CD4-positive, alpha-beta T cell treated with Interleukin-6 for 4 hours (primary cell): ENCODE measurements at places on chromosomes 5 and 9.
A peak's percentile ranks its signal among the peaks of the same experiment; 100 is the strongest.

DNA sequence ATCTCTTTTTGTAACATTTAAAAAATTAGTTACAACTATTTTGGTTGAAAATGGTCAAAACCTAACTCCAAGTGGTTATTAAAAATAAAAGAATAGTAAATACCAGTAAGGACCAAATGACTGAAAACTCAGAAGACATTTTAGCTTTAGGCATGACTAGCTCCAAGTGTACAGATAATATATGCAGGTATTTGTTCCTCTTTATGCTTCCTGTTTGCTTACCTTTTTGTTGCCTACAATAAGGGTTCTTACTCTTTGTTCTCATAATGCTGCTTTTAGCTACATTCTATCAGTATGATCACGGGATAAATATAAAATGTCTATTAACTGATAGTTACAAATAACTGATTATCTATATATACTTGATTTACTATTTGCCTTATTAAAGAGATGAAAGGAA is 259.6 kb downstream of the CDH12 start:
- no peak for DNase-seq

- no peak for DNase-seq
These were observed 100.2 kb downstream of the DAPK1 start for GRCh38 chr9:87597710-87598443.

- no peak for DNase-seq
These were observed 10.0 kb upstream of the CNTFR start for GRCh38 chr9:34599546-34599945.

DNA sequence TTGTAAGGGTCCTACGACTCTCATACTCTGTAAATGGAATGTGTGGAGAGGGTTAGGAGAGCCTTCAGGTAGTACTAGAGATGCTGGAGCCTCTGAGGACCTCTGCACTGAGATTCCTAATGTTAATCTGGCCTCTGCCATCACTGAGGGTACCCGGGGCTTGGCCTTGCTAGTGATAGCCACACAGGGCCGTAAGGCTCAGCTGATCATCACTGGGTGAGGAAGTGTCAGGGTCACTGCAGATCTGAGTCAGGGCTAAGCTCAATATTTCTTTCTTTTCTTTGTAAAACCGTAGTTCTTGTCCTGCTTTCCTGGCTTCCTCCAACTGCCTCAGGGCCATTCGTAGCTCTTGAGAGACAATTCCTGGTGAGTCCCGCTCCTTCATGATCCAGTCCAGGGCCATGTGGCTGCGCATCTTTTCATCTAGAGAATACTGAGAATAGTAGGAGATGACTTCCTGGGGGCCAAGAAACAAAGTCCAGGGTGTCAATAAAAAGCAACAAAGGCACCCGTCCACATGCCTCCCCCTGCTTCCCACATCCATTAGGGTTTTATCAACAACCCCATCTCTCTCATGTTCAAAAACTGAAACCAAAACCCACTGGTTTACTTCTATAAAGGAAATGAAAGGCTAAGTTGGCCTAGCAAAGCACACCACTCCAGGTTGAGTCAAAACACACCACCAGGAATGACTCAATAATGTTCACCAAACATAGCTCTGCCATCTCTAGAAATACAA is 47.7 kb downstream of the LIX1 start:
- DNase-seq, result no peak

GRCh38 chr5:56012281-56012963 is 17.7 kb upstream of the IL6ST start:
- DNase-seq, result peak; percentile 55

GRCh38 chr5:41708604-41708940 is 161.7 kb downstream of the OXCT1 start:
- no peak for DNase-seq

GRCh38 chr5:39178861-39179260 is 40.5 kb downstream of the FYB1 start:
- DNase-seq, result peak; percentile 51

DNA sequence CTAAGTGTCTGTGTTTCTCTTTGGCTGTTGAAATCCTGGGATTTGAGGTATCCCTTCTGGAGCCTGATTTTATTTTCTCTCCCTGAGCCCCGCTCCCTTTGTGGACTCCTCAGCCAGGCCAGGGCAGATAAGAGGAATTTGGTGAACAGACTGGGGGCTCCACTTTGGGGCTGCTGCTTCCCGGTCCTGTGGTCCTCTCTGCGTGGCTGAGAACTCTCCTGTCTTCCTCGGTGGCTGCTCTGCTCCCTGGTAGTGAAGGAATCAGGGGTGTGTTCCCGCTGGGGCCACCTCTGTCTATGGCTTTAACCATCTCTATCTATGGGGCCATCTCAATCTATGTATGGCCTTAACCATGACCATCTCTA is 71.7 kb upstream of the SH3PXD2B start:
- DNase-seq, result no peak

GRCh38 chr5:143284521-143284920 is 119.0 kb downstream of the NR3C1 start:
- DNase-seq, result no peak

- DNase-seq, result no peak
These were observed 35.0 kb upstream of the NSMF start for GRCh38 chr9:137494104-137494544.

- DNase-seq, result no peak
These were observed 34.6 kb upstream of the PHYKPL start for GRCh38 chr5:178267245-178267644.

GRCh38 chr5:122295138-122295537 is 16.9 kb upstream of the SNCAIP start:
- DNase-seq, result no peak

GRCh38 chr5:139210585-139210984 is 12.4 kb upstream of the SIL1 start:
- DNase-seq, result no peak

- DNase-seq, result no peak
These were observed 1.8 kb downstream of the CDKN2B-AS1 start for GRCh38 chr9:21996438-21996837.

- DNase-seq, result no peak
These were observed 19.7 kb upstream of the GAS1 start for GRCh38 chr9:86966852-86967511.

DNA sequence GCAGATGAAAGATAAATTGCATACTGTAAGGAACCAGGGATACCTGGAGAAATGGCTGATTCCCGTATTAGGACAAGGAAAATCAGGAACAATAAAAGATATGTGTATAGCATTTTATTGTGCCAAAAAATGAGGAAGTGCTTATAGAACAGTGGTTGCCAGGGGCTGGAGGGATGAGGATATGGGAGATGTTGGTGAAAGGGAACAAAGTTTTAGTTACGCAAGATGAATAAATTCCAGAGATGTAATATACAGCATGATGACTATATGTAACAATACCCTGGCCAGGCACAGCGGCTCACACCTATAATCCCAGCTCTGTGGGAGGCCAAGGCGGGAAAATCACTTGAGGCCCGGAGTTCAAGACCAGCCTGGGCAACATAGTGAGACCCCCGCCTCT is 101.8 kb downstream of the CDK5RAP2 start:
- DNase-seq, result no peak

DNA sequence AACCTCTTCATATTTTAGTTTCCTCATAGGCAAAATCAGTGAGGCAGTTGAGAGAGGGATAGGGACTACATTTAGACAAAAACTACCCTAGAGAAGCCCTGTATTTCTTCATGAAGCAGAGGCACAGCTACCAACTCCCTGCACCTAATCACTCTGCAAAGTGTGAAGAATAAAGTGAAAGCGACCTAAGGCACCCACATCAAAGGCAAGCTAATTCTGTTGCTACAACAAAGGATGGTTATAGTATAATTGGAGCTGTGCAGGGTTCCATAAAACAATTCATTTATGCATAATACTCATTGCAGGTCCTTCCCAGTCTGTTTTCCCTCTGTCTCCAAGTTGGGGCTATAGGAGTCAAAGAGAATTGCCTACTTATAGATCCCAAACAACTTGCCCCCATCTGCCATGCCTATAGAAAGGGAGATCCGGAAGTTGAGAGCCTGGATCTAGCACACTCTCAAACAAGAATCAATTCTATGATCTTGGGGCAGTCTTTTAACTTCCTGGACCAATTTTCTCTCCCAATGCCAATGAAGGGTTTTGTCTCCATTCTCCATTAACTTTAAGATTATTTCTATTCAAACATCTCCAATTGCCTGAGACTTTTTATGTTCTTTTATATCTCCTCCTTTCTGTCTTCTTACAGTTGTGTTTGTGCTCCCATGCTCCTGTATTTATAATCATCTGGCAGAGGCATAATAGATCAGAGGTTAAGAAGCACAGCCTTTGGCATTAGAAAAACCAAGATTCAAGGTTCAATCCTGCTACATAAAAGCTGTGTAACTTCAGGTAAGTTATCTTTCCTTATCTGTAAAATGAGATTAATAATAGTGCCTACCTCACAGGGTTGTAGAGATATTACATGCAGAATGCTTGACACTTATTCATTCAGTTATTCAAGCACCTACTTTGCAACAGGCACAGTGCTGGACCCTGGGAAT is 56.0 kb upstream of the PTGER4 start:
- DNase-seq, result peak; percentile 56

DNA sequence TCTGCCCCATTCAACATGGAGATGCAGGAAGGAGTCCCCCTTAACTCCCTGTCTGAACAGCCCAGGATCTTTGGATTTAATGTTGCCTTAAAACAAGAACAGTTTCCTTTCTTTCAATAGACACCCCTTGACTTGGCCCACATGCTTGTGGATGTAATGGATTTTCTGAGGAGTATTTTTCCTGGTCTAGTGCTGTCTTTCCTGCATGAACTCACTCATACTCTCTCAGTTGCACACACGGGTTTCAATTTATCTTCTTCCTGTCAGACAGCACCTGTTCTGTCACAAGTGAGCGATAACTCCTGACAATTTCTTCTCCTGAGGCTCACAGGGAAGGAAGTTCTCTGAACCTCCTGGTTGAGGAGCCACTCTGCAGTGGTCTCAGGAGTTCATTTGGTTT is 85.1 kb downstream of the ACER2 start:
- no peak for DNase-seq

DNA sequence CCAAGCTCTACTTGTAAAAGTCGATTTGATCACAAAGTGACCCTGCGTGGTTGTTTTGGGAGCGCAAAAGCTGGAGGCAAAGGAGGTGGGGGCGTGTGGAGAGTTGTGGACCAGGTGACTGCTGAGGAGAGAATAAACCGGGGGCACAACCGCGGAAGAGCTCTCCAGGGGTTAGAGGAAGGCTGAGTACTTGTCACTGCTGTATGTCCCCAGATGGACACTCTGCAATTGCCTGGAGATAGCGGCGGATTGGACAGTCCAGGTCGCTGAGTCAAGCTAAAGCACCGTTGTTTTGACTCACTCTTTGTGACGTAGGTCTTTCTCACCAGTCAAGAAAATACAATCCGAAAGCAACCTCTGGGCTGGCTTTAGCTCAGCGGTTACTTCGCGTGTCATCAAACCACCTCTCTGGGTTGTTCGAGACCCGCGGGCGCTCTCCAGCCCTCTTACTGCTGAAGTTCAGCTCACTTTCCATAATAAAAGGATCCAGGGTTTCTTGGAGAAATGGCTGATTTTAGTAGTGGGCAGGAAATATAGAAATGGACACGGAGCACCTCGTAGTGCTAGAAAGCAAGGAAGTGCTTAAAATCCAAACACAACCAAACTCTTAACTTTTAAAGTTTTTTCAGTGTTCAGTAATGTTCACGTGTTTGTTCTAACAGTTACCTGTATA is 25.7 kb downstream of the ZMAT2 start:
- peak; percentile 46 for DNase-seq

- no peak for DNase-seq
These were observed 1461.4 kb upstream of the CDH9 start for GRCh38 chr5:28499766-28500290.

DNA sequence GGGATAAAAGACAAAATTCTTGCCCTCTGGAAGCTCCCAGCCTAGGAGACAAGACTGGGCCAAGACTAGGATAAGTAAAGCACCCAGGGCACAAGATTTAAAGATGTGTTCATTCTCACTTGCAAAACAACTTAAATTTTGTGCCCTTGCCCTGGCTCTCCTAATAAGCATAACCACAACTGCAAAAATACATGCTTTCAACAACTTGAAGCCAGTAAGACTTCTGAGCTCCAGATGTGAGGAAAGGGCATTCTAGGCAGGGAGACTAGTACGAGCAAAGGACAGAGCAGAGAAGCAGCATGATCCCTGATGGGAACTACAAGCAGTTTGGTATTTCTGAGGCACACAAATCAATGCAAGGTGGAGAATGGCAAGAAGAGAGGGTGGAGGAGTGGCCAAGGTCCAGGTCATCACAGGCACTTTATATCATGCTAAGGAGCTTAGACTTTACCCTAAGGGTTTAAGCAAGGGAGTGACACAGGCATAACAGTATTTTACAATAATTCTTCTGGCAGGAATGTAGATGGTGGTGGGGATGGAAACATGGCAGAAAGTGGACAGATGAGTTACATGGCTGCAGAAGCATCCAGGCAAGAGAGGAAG is 30.1 kb upstream of the SIL1 start:
- no peak for DNase-seq

DNA sequence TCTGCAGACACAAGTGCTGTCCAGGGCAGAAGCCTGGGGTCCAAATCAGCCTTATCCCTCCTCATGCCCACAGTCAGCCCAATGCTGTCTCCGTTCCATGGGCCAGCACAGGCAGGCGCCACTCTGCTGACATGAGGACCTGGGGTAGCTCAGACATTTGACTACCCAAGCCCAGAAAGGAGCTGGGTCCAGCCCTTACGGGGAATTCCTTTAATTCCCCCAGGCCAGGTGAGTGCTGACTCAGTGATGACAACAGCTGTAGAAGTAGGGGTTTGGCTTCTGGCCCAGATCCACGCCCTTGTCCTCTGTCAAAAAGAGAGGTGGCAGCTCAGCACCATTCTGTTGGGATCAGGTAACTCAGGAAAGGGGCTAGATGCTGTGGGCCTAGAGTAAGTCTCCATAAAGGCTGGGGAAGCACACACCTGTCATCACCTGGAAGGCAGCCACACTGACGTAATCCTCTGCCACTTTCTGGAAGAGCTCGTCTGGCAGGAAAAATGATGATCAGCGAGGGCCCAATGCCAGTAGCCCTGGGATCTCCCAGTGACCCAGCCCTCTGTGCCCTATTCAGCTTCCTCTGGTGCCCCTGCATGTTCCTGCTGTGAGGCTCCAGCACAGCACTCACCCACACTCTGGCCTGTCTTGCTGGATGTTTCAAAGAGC is 1.9 kb downstream of the RAB24 start:
- DNase-seq, result peak; percentile 39

DNA sequence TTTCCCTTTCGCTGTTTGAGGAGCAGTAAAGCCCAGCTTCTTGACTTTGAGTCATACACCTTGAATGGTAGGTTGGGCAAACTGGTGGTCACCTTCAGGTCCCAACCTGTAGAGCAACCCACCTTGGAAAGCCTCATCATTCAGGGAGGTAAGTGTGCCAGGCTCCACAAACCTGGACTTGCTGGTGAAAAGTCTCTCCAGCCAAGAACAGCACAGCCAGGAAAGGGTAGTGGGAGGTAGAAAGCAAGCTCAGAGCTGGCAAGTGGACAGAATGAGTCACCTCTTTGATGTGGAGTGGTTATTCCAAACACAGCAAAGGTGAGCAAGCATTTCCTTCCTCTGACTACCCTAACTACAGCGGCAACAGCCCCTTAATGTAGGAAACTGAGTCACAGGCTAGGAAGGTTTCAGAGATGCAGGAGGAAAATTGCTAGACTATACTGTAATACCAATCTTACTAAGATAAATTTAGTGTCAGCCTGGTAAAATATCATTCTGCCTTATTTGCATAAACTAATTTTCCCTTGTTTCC is 117.5 kb upstream of the MTAP start:
- DNase-seq, result peak; percentile 19
